ENCODE measurements at places on chromosomes 4 and X.

- DNase-seq = no peak
These were observed 96.1 kb downstream of the FRYL start for GRCh38 chr4:48683784-48684666.

DNA sequence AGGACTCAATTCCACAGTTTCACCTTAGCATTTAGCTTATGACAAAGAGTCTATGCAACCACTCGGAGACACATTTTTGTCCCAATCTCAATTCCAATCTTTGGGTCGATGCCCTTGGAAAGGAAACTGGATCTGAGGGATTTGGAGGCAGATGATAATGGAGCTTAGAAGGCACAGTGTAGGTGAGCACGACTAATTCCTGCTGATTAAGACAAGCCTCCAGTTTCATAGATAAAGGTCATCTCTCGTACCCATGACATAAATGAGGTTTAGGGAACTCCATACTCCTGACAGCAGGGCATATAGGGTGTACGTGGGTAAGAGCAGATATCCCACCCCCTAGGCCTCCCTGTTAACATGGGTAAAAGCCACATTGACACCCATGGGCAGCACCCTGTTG lies 24.4 kb upstream of the ZNF718 start:
- no peak for DNase-seq

DNA sequence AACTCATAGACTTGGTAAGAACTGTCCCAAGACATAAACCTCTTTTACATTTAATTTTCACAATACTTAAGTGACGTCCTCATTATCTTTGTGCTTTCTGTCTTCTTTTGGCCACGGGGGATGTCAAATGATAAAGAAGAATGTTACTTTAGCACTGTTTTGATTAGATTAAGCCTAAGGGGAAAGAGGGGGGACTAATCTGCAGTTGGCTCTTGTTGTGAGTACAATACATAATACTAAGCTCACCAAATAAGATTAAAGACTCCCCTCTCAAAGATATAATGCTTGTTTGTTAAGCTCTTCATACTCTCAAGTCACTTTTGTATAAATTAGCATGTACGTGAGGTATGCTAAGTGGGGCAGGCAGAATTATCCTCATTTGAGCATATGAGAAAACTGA lies 36.5 kb downstream of the OCRL start:
- no peak for DNase-seq

DNA sequence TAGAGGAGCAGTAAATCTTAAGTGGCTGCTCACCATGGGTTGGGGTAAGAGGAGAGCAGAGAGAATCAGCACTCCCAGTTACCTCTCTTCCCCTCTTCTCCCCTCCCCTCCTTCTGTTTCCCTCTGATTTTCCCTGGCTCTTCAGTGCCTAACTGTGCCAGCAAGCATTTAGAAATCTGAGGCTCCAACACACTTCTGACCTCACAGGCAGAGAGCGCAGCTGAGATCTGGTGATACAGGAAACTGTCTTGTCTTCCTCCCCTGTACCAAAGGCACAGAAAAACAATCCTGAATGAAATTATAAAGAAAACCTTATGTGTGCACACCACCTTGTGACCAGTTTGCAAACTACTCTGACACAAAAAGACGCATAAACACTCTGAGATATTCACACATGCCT lies 82.4 kb upstream of the SMIM10 start:
- no peak for DNase-seq

DNA sequence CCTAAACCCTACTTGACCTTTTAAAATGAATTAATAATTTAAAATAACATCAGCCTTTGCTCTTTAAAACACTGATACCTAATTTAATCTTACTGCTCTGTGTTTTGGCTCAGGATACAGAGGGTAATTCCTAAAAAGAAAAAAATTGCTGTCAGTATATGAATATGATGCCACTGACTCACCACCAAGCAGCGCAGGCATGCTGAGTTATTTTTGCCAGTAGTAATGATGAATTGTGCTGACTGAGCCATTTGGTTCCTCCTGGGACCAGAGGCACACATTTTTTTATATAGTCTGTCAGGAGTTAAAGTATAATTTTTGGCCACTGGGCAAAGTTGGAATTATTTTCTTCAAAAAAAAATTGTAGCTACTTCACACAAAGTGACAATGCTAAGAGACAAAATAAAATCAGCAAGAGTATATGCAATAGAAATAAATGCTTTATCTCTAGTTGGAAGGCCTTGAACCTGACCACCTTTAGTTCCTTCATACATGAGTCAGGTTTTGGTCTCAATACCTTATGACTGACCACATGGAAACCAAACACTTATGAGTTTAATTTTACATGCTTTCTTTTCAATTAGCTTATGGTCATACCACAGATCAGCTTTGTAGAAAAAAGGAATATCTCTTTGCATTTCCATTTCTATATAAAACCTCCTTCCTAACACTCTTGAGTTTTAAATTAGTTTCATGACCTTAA lies 115.1 kb downstream of the PPP3CA start:
- DNase-seq = no peak

- DNase-seq = no peak
These were observed 10.4 kb downstream of the RELL1 start for GRCh38 chr4:37675587-37676290.

GRCh38 chr4:121071640-121072223 lies 603 bp downstream of the NDNF start:
- DNase-seq = no peak

GRCh38 chr4:102298716-102299115 lies 46.6 kb downstream of the SLC39A8 start:
- DNase-seq = no peak

DNA sequence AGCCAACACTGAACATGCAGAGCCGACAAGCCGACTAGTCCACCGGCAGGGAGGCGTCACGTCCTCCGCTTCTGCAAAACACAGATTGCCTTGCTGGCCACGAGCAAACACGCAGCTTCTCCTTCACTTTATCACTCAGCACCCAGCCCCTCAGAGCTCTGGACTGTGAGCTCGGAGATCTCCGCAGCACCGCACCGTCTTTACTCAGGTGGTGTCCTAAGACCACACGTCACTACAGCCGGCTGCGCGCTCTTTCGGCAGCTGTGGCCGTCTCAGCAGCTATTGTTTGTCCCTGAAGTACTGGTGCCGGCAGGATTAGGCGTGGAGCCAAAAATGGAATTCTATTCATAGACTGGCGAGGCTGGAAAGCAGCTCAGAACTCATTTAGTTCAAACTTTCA lies 72.0 kb downstream of the FAT1 start:
- DNase-seq = no peak

GRCh38 chr4:4425119-4425690 lies 38.3 kb downstream of the NSG1 start:
- DNase-seq = no peak

GRCh38 chr4:114312338-114312737 lies 286.3 kb upstream of the UGT8 start:
- no peak for DNase-seq

GRCh38 chr4:186701788-186702187 lies 21.9 kb downstream of the FAT1 start:
- DNase-seq = no peak

DNA sequence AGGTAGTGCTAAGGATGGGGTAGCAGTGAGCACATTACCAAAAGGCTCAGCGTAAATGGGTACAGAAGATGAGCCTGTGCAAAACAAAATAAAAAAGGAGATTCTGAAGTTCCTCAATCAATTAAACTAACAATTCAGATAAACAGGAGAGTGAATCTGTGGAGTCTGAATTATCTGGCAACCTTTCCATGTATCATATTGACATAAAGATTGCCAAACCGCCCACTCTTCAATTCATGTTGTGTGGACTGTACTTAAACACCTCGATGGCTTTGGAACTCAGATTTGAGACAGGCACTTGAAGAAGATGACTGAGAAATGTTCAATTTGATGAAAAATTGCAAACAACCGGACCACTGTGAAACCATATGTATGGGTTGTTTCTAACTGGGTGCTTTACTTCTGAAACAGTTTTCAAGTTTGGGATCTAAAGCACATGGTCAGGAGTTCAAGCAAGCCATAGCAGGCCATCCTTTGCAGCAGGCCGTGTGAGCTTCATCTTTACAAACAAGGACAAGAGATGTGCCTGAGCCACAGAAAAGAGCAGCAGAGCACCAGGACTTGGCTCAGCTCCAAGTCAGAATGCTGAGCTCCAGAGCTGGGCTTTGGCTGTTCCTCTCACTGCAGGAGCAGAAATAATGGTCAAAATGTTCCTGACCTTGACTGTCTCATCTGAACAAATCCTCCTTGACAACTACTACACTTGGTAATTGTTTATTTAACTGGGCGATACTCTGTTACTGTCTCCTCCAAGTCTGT lies 108.1 kb downstream of the MGST2 start:
- no peak for DNase-seq

GRCh38 chr4:143207555-143207954 lies 22.8 kb downstream of the USP38 start:
- DNase-seq = no peak

GRCh38 chr4:187212446-187213080 lies 488.9 kb upstream of the FAT1 start:
- DNase-seq = no peak

- no peak for DNase-seq
These were observed 91.0 kb upstream of the SH3RF1 start for GRCh38 chr4:169361756-169362155.

DNA sequence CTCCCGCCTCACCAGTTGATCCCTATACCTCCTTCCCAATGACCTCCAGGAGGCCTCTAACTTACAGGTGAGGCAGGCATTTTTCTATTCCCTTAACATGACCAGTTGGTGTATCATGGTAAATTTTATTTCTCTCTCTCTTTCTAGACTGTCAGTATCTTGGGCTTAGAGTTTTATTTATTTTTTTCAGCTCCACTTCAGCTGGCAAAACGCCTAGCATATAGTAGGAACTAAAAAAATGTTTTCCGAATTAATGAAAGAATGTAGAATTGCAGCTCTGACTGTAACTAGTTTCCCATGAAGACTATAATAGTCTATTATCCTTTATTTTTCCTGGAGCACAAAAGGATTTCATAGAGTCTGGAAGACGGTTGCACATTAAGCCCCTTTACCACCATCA lies 84.8 kb downstream of the PDE5A start:
- DNase-seq = no peak

DNA sequence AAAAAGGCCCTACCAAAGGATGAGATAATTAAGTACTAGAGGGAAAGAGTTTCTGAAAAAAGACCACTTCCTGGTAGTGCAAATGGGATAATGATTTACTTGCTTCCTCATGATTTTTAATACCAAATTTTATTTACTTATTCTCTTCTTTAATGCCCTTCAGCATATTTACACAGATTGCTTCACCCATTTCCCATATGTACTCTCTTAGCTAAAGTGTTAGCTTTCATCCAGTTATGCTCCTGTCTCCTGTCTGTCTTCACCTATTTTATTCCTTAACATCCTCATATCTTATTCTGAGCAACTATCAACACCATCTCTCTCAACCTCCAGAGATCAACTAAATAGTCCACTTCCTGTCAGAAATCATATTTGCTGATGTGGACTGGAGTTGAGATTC lies 183.2 kb upstream of the HS3ST1 start:
- no peak for DNase-seq

- no peak for DNase-seq
These were observed 118.1 kb downstream of the ATXN3L start for GRCh38 chrX:13201605-13202219.

GRCh38 chr4:114752391-114753165 lies 154.0 kb downstream of the UGT8 start:
- DNase-seq = no peak

DNA sequence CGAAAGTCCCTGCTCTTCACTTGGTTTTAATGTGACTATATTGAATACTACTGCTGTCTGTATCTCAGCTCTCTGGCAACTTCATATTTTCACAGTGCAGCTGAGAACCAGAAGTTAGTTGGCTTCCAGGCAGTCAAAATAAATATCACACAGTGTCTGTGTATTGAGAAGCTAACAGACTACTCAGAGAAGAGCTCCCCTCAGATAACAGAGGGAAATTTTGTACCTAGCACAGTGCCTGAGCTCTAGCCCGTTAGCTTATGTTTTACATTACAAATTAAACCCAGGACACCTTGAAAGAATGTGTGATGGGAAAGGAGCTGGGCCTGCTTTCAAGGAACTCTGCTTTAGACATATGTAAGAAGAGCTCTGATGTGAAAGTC lies 22.7 kb downstream of the JADE1 start:
- no peak for DNase-seq

Data from activated CD8-positive, alpha-beta memory T cell treated with anti-CD3 and anti-CD28 coated beads for 4 hours (primary cell).